ENCODE measurements at places on chromosomes 16 and 17.

DNA sequence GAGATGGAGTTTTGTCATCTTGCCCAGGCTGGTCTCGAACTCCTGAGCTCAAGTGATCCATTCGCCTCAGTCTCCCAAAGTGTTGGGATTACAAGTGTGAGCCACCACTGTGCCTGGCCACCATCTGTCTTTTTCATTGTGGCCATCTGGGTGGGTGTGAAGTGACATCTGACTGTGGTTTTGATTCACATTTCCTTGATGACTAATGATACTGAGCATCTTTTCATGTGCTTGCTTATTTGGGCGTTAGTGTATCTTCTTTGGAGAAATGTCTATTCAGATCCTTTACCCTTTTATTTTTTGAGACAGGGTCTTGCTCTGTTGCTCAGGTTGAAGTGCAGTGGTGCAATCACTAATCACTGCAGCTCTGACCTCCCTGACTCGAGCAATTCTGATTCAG, 53.9 kb upstream of the ERN1 start:
- no peaks in the 10 kb centered on the region for H3K27me3 ChIP-seq
- no peak for DNase-seq
- no peaks in the 10 kb centered on the region for H3K4me1 ChIP-seq
- H3K4me3 ChIP-seq = no peak overlapping the region
- no peak overlapping the region for H3K27ac ChIP-seq

DNA sequence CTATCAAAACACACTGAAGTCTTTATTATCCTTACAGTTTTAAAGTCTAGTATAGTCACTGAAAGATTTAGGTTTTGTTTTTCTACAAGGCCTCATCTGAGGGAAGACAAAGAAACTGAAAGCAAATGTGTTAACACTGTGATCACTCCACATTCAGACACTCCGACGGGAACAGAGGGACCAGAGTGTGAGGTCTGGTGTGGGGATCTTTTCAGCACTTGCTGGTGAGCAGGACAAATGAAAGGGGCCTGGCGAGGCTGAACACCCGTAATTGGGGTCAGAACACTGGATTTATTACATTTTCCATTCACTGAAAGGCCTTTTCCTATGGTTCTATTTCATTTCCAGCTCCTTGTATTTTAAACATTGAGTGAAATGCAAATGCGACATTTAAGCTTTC, 910.5 kb downstream of the CDH11 start:
- H3K4me1 ChIP-seq = no peaks in the 10 kb centered on the region
- H3K27me3 ChIP-seq = no peaks in the 10 kb centered on the region
- no peak for DNase-seq

- no peak for DNase-seq
- no peak overlapping the region for H3K4me3 ChIP-seq
- H3K27ac ChIP-seq = no peak overlapping the region
- H3K36me3 ChIP-seq = no peaks in the 10 kb centered on the region
- no peaks in the 10 kb centered on the region for H3K4me1 ChIP-seq
- no peaks in the 10 kb centered on the region for H3K27me3 ChIP-seq
Observed at GRCh38 chr17:37255432-37255831, 120.4 kb upstream of the C17orf78 start.

GRCh38 chr16:56684926-56685590, 2.8 kb downstream of the MT1X start:
- no peaks in the 10 kb centered on the region for H3K27me3 ChIP-seq
- DNase-seq = no peak
- H3K27ac ChIP-seq = peak overlapping the region; percentile 60

DNA sequence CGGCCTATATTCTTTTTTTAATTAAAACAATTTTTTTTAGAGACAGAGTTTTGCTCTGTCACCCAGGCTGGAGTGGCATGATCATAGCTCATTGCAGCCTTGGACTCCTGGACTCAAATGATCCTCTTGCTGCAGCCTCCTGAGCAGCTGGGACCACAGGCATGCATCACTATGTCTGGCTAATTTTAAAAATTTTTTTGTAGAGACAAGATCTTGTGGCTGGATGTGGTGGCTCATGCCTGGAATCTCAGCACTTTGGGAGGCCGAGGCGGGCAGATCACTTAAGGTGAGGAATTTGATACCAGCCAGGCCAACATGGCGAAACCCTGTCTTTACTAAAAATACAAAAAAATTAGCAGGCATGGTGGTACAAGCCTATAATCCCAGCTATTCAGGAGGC, 54.8 kb upstream of the MSI2 start:
- no peak for DNase-seq
- no peak overlapping the region for H3K27ac ChIP-seq
- no peaks in the 10 kb centered on the region for H3K4me1 ChIP-seq
- no peaks in the 10 kb centered on the region for H3K27me3 ChIP-seq
- no peaks in the 10 kb centered on the region for H3K36me3 ChIP-seq
